ENCODE measurements at places on chromosomes 1 and 21.
A peak's percentile ranks its signal among the peaks of the same experiment; 100 is the strongest.

DNA sequence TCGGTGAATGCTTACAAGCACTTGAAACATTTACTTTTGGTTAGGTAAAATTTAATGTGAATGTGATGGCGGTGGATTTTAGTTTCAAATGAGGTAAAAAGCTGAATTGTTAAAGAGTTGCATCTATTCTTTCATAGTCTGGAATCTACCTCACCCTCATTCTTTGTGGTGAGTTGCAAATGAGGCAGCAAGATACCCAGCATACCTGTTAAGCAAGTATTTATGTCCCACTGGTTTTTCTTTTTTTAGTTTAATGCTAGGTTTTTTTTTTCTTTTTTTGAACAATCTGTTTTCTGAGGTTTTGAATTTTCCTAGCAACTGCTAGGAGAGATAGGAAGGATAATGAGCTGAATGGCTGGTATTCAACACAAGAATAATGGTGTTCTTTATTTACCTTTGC is 127.9 kb upstream of the CACYBP start:
- H3K4me3 ChIP-seq, result no peak overlapping the region
- no peak overlapping the region for H3K27ac ChIP-seq
- H3K27me3 ChIP-seq, result no peaks in the 10 kb centered on the region
- peaks cover 5% of the 10 kb centered on the region for H3K36me3 ChIP-seq

DNA sequence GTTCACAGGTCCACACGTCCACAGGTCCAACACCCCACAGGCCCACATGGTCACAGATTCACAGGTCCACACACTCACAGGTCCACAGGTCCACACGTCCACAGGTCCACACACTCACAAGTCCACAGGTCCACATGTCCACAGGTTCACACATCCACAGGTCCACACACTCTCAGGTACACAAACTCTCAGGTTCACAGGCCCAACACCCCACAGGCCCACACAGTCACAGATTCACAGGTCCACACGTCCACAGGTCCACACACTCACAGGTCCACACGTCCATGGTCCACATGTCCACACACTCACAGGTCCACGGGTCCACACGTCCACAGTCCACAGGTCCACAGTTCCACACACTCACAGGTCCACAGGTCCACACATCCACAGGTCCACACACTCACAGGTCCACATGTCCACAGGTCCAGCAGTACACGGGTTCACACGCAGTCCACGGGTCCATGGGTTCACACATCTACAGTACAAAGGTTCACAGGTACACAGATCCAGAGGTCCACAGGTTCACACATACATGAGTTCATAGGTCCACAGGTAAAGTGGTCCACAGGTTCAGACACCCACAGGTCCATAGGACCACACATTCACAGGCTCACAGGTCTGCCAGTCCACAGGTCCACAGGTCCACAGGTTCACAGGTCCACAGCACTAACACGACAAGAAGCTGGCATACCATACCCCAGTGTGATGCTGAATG is 39.3 kb upstream of the COL6A2 start:
- H3K27me3 ChIP-seq, result peaks cover 56% of the 10 kb centered on the region
- H3K4me3 ChIP-seq, result no peak overlapping the region
- no peak overlapping the region for H3K27ac ChIP-seq
- no peak for DNase-seq
- peaks cover 9% of the 10 kb centered on the region for H3K4me1 ChIP-seq

DNA sequence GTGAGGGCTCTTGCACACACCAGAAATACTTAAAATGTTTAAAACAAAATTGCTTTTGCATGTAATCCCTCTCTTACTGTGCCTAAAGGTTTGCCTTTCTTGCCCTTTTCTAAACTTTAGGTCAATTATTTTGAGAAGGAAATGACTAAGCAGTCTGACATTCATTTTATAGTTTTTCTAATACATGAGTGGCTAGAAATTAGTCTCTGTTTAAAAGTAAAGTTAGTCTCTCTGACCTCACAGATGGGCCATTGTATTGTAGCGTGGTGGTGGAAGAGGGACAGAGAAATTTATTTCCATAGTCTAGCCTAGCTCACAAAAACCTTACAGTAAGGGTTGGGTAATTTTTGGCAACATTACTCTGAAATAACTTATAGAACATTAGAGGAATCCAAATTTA is 3.6 kb upstream of the COL11A1 start:
- no peaks in the 10 kb centered on the region for H3K36me3 ChIP-seq
- no peak overlapping the region for H3K27ac ChIP-seq
- no peak for DNase-seq
- no peaks in the 10 kb centered on the region for H3K4me1 ChIP-seq
- no peak overlapping the region for H3K4me3 ChIP-seq

GRCh38 chr1:25055324-25055780 is 125.3 kb upstream of the RUNX3 start:
- H3K36me3 ChIP-seq, result no peaks in the 10 kb centered on the region
- H3K27ac ChIP-seq, result no peak overlapping the region
- no peak overlapping the region for H3K4me3 ChIP-seq

DNA sequence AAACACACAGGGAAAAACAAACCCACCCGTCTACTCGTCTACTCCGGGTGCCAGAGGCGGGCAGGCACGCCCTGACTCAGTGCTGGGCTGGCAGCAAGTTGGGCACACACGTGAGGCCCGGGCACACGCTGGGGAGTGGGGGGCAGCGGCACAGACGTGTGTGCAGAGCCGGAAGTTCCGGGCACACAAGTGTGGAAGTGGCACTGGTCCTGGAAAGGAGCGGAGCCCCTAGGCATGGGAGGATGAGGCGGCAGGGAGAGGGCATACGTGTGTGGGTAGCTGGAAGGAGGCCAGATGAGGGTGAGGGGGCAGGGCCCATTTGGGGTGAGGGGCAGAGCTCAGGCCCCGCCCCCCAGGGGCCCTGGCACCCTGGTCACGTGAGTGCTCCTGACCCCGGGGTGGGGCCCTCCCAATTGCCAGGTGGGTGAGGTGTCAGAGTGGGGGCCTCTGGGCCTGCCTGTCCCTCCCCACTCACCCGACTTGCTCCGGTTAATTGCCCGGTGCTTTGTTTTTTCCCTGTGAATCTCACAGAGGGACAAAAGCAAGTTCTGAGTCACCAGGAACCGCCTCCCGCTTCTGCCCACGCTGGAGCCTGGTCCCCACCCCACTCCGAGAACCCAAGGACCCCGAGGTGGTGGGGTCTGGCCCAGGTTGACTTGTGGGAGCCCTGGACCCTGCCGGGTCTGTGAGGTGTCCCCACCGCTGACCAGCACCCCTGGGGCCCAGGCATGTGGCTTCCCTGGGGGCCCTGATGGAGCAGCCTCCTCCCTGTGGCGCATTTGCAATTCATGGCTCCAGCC is 104.8 kb upstream of the CASZ1 start:
- H3K36me3 ChIP-seq, result no peaks in the 10 kb centered on the region
- DNase-seq, result no peak
- H3K27ac ChIP-seq, result no peak overlapping the region

GRCh38 chr1:7299329-7299799 is 471.7 kb upstream of the VAMP3 start:
- H3K36me3 ChIP-seq, result no peaks in the 10 kb centered on the region
- no peak for DNase-seq
- peaks cover 4% of the 10 kb centered on the region for H3K27me3 ChIP-seq
- no peak overlapping the region for H3K4me3 ChIP-seq
- H3K4me1 ChIP-seq, result no peaks in the 10 kb centered on the region

DNA sequence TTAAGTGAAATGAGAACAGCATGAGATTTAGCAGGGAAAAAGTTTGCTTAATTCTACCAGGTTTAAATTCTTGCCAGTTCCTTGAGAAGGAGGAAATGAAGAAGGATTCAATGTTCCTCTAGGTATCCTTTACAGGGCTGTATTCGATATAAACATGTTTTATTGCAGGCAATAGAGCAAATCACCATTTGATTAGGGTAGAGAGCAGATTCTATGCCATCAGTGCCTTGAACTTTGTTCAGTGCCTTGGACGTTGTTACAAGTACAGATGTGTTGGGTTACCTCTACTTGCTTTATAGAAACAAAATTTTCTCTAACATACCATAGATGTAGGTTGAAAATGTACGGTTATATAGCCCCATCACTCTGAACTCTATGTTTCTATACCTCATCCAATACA is 18.2 kb upstream of the CLDN8 start:
- no peaks in the 10 kb centered on the region for H3K27me3 ChIP-seq
- DNase-seq, result no peak
- no peak overlapping the region for H3K4me3 ChIP-seq
- H3K36me3 ChIP-seq, result no peaks in the 10 kb centered on the region

DNA sequence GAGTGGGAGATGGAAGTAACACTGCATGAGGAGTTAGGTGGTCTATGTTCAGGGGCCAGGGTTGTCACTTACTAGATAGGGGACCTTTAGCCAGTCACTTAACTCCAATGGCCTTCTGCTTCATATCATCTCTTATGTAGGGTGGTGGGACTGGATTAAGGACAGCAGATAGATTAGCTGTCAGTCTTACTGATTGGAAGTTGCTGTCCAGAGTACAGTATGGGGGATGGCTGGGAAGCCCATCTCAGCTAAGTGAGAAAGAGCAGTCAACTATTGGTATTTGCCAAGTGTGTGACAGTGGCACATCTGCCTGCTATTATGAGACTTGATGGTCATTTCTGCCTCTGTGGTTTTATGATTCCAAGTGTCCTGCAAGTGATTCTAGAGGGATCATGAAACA is 130.9 kb downstream of the FGGY start:
- no peaks in the 10 kb centered on the region for H3K4me1 ChIP-seq
- no peaks in the 10 kb centered on the region for H3K27me3 ChIP-seq
- no peak overlapping the region for H3K4me3 ChIP-seq
- no peak overlapping the region for H3K27ac ChIP-seq
- no peaks in the 10 kb centered on the region for H3K36me3 ChIP-seq
- no peak for DNase-seq

DNA sequence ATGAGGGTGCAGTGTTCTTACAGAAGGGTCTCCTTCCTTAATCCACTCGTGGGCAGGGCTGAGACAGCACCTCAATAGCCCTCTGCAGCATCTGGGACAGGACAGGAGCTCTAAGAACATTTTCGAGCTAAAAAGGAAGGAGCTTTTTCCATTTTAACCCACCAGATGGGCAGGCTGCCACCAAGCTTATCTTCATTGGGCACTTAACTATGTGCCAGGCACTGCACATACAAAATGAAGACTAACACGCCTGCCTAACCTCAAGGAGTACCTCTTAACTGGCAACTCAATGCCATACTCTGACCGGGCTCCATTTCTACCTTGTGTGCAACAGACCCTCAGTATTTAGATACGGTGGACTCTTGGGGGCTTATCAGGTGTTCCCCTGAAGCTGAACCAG is 48.2 kb downstream of the SSBP3 start:
- no peaks in the 10 kb centered on the region for H3K27me3 ChIP-seq
- H3K27ac ChIP-seq, result no peak overlapping the region
- peaks cover 15% of the 10 kb centered on the region for H3K36me3 ChIP-seq

GRCh38 chr1:67601955-67602354 is 83.0 kb upstream of the GADD45A start:
- peaks cover 18% of the 10 kb centered on the region for H3K27me3 ChIP-seq
- no peaks in the 10 kb centered on the region for H3K4me1 ChIP-seq
- no peak for DNase-seq
- H3K4me3 ChIP-seq, result no peak overlapping the region
- H3K27ac ChIP-seq, result no peak overlapping the region

DNA sequence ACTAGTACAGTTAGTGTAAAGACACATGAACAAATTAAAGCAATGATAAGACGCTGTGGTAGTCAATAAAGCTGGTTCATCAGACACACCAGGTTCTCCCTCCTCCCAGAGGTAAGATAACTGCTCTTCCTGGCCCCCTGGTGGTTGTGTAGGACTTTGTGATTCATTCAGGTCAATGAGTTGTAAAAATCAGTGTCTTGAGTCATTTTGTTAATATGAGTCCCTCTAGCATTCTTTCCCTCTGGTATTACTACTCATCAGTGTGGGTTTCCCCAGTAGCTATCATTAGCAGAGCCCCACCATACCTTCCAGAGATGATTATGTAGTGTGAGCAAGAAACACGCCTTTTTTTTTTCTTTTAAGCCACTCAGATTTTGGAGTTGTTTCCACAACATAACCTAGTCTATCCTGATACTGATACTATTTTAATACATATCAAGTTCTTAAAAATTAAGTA is 3.6 kb upstream of the SETDB1 start:
- peak overlapping the region; percentile 19 for H3K27ac ChIP-seq
- peaks cover 31% of the 10 kb centered on the region for H3K4me1 ChIP-seq
- peaks cover 12% of the 10 kb centered on the region for H3K36me3 ChIP-seq
- no peak overlapping the region for H3K4me3 ChIP-seq
- H3K27me3 ChIP-seq, result no peaks in the 10 kb centered on the region

DNA sequence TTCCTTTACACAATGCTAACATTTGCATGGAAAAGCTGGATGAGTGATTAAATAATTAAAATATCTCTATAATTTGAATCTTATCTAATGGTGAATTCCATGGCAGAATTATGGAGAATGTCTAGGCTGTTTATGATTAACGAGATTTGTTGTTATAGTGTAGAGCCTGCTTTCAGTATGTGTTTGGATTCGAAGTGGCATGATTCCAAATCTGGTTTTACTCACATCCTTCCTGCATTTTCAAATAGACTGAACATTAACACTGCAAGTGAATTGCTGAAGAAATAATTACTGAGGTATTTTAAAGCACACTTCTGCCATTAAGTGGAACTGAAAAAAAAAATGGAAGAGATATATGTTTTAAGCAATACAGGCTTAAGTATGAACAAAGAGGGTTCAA is 5.1 kb upstream of the NEK7 start:
- H3K36me3 ChIP-seq, result no peaks in the 10 kb centered on the region
- no peak for DNase-seq
- no peak overlapping the region for H3K27ac ChIP-seq
- H3K27me3 ChIP-seq, result no peaks in the 10 kb centered on the region
- peaks cover 6% of the 10 kb centered on the region for H3K4me1 ChIP-seq

DNA sequence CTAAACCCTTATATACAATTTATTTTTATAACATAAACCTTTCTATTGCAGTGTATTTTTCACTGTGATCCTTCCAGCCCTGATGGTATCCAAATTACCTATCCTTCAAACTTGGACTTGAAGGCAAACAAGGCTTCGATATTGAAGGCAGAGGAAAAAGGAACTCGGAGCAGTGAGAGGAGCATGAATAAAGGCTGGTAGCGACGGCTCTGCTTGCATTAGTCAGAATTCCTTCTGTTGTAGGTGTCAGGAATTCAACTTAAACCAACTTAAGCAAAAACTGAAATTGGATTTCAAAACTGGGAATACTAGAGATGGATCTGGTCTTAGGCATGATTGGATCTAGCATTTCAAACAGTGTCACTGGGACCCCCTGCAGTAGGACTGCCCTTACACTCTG is 17.8 kb upstream of the SSX2IP start:
- H3K27ac ChIP-seq, result no peak overlapping the region
- H3K4me3 ChIP-seq, result no peak overlapping the region
- no peaks in the 10 kb centered on the region for H3K4me1 ChIP-seq

GRCh38 chr1:226681652-226682493 is 57.2 kb downstream of the ITPKB start:
- no peak overlapping the region for H3K4me3 ChIP-seq
- peaks cover 97% of the 10 kb centered on the region for H3K4me1 ChIP-seq
- peak overlapping the region; percentile 34 for H3K27ac ChIP-seq
- no peak for DNase-seq

GRCh38 chr1:235051521-235051920 is 77.1 kb downstream of the TOMM20 start:
- H3K27me3 ChIP-seq, result peaks cover 10% of the 10 kb centered on the region
- DNase-seq, result no peak
- H3K4me1 ChIP-seq, result peaks cover 9% of the 10 kb centered on the region
- H3K27ac ChIP-seq, result no peak overlapping the region

Data from activated naive CD4-positive, alpha-beta T cell treated with anti-CD3 and anti-CD28 coated beads, Interleukin-2, amount 10 ng/mL, durations not matched to agents 7 days and 5 days (primary cell).